ENCODE measurements at places on chromosomes 11 and 22.

GRCh38 chr22:38866024-38866398, 6.0 kb downstream of the CBX6 start:
- no peak for DNase-seq

GRCh38 chr11:130118165-130118564, 41.4 kb upstream of the ST14 start:
- no peak for DNase-seq

DNA sequence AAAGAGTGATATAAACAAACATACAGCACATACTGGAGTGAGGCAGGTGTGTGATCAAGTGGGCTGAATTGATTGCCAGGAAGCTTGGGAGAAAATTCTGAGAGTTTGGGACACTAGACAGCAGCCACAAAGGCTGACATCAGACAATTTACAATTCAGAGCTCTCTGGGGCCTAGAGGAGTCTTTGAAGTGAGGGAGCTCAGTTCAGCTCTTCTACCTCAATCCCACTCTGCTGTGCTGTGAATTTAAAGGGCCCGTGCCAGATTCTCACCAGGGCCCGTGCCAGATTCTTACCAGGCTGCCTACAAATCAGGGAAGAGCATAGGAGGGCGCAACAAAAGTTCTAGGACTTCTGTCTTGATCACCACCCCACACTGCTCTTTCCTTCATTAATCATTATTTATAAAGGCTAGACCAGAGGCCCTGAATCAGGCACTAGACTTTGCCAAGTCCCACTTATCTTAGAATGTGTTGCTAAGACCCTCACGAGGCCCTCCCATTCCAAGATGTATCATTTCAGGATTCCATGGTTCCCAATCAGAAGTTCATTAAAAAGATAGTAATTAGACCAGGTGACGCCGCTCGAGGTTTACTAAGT, 112.4 kb downstream of the KIRREL3 start:
- DNase-seq, result no peak

- DNase-seq, result peak; percentile 33
Observed at GRCh38 chr22:43014316-43014868, 557 bp downstream of the PACSIN2 start.

DNA sequence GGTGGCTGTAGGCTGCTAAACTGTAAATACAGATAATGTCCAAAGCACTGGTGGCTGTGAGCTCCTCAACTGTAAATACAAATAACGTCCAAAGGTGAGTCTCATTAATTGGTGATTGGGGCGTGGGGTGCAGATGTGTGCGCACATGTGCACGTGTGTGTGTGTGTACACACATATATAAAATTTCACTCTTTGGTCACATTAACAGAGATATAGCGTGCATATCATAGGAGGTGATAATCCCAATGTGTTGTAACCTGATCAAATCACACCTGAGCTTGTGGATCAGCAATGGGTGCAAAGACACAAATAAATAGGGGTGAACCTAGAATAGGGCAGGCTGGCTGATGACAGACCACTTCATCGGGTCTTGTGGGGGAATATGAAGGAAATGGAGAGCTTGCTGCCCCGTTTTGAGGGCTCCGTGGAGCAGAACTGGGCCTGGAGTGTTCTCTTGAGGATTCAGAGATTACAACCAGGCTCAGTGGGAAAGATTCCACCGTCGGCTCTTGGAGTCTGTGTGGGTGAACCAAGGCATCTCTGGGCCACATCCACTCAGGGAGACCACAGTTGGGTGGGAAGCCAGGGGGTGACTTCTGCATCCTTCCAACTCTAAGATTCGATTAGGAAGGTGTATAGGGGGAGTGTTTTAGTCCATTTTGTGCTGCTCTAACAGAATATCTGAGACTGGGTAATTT, 24.9 kb upstream of the OSBPL5 start:
- DNase-seq, result no peak

- no peak for DNase-seq
Observed at GRCh38 chr11:119181677-119182412, 3.4 kb upstream of the NHERF4 start.

GRCh38 chr11:36229091-36229705, 60.0 kb downstream of the COMMD9 start:
- DNase-seq, result no peak

- peak; percentile 5 for DNase-seq
Observed at GRCh38 chr11:6319704-6320410, 444 bp downstream of the CAVIN3 start.

- DNase-seq, result no peak
Observed at GRCh38 chr11:119373059-119373920, 8.2 kb downstream of the USP2 start.

DNA sequence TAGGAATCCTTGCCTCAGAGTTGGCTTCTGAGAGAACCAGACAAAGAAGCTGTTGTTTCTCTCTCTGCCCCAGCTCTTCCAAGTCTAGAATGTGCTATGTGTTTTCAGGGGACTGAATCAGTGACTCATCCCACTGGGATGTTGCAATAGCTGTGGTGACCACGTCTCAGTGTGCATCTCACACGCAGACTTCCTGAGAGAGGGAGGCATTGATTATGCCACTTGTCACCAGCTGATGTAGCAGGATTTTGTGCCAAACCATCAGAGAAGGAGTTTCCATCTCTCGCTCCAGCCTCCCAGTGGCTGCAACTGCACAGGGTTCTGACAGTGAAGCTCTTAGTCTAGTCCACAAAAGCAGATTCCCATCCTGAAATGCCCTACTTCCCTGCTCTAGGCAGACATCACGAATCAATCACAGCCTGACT, 455.8 kb downstream of the MIAT start:
- DNase-seq, result no peak

DNA sequence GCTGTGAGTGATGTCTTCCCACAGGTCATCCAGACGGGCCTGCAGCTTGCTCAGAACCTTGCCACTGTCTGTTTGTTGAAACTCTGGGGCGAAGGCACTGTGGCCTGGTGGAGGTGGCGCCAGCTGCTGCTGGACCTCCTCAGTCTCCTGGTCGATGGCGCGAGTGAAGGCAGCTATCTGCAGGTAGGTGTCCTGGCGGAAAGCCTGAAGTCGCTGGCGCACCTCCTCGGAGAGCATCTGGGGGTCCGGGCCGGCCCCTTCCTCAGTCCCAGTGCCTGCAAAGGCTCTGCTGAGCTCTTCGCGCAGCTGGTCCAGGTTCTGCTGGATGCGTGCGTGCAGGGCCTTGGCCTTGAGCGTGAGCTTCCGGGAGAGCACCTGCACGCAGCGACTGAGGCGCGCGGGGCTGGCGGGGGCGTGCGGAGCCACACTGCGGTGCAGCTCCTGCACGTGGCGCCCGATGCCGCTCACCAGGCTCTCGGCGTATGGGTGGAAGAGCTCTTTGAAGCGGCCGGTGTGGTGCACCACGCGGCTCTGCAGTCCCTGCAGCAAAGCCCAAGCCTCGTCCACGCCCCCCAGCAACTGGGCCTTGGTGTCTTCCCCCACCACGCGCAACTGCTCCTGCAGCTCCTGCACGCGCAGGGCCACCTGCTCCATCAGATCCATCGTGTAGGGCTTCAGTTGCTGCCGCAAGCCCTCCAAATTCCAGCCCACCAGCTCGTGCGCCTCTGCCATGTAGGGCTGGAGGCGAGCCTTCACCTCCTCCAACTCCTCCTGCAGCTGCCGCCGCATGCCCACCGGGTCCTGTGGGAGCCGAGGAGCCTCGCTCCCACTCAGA, 1.3 kb downstream of the APOA5 start:
- DNase-seq, result no peak

GRCh38 chr22:36816339-36816635, 548 bp downstream of the PVALB start:
- no peak for DNase-seq

DNA sequence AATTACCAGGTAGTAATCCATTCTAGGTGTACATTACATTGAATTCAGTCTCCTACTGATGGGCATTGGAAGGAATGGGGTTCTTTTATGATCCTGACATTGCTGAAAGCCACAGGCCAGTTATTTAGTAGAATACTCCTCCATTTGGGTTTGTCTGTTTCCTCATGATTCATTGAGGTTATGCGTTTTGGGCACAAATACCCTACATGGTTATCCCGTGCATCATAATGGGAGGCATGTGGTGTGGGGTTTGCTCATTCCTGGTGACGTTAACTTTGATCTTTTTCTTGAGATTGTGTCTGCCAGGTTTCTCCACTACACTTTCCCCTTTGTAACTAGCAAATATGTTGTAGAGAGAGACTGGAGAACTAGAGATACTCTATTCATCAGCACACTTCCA, 5.5 kb downstream of the FOLR3 start:
- DNase-seq, result no peak

GRCh38 chr22:46676881-46677280, 56.7 kb downstream of the GRAMD4 start:
- DNase-seq, result no peak

DNA sequence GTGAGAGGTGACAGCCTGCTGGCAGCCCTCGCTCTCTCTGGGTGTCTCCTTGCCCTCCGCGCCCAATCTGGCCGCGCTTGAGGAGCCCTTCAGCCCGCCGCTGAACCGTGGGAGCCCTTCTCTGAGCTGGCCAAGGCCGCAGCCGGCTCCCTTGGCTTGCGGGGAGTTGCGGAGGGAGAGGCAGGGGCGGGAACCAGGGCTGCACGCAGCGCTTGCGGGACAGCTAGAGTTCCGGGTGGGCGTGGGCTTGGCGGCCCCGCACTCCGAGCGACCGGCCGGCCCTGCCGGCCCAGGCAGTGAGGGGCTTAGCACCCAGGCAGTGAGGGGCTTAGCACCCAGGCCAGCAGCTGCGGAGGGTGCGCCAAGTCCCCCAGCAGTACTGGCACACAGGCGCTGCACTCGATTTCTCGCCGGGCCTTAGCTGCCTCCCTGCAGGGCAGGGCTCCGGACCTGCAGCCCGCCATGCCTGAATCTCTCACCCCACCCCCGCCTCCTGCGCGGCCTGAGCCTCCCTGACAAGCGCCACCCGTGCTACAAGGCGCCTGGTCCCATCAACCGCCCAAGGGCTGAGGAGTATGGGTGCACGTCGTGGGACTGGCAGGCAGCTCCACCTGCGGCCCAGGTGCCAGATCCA, 1526.1 kb downstream of the FAM181B start:
- no peak for DNase-seq

DNA sequence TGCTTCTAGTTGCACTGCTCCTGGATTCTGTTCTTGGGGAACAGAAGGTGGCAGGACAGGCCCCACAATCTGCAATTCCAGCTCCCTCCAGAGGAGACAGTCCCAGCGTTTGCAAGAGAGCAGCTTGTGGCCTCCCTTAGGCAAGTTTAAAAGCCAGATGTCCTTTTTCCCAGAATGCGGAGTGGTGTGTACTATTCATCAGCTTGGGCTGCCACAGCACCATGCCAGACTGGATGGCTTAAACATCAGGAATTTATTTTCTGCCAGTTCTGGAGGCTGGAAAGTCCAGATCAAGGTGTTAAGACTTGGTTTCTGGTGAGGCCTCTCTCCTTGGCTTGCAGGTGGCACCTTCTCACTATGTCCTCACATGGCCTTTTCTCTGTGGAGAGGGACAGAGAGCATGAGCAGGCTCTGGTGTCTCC, 11.7 kb downstream of the MIAT start:
- DNase-seq, result no peak

DNA sequence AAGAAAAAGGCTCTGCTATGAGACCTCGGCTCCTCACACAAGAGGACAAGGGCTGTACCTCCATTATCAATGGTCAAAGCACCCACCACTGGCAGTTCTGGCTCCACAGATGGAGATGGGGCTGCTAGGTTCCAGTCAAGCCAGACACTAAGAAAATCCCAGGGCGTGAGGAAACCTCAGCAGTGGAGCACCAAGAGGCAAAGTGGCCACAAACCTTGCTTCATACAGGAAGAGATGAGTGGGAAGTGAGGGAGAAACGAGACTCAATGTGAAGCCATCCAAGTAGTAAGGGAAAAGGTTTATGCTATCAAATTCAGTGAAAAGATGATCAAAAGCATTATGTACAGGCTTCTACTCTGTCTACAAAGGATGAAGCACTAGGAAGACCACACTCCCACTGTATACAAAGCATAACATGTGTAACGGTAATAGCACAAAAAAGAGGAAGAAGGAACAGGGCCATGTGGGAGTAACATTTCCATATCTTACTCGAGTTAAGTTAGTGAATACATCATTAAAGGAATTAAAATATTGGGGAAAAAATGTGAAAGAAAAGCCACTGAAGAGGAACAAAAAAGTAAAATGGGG, 27.0 kb downstream of the POLDIP3 start:
- DNase-seq, result no peak

DNA sequence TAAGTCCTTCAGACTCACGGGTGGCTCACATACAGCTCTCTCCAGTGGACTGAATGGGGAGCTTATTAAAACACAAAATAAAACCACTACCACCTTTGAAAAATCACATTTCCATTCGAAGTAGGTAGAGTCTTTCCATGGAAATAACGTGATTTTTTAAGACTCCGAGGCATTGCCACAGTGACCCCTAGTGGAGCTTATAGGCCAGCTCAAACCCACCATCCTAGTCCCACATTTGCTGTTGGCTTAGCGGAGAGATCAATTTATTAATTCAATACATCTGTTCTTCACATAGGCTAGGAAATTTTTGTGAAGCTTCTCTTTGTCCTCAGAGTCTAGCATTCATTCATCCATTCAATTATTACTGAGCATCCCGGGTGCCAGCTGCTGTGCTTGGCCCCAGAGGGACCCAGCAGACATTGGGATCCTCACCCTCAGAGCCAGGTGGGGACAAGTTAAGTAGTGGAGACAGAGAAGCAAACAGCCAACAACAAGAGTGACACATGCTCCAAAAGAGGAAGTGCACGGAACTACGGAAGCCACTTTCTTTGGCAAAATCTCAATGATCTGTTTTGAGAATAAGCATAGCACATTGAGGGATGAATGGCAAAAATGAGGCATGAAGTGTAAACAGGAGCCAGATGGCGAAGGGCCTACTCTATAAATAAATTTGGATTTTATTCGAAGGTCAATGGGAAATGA, 10.2 kb upstream of the P4HA3 start:
- peak; percentile 13 for DNase-seq

GRCh38 chr22:39379756-39380730, 19.5 kb upstream of the TAB1 start:
- no peak for DNase-seq

GRCh38 chr22:17606496-17606895, 22.1 kb downstream of the ATP6V1E1 start:
- DNase-seq, result no peak

- DNase-seq, result no peak
Observed at GRCh38 chr11:70627219-70627618, 228.9 kb downstream of the CTTN start.

DNA sequence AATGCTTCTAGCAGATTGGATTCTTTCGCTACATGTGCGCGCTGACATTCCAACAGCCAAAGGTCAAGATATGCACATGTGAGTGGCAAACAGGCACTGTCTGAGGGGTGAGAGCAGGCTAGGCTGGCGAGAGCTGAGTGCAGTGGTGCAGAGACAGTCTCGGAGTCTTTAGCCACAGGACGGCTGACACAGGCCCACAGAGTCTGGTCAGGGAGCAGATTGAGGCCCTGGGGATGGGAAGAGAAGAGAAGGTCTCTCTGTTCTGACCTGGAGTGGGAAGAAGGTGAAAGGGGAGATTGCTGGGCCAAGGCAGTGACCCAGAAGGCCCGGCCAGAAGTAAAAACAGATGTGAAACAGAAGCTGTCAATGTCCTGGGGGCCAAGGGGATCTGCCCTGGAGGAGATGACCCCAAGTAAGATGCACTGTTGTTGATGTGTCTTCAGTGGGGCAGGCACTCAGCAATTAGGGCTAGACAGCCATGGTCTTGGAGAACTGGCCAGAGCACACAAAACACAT, 197.8 kb downstream of the ETS1 start:
- DNase-seq, result no peak

All from stimulated activated CD4-positive, alpha-beta T cell treated with anti-CD3 and anti-CD28 coated beads, Interleukin-4, amount 100 ng/mL, for 1 hour (primary cell).